Stimulated activated naive CD8-positive, alpha-beta T cell treated with anti-CD3 and anti-CD28 coated beads, Interleukin-15, Interleukin-2, amounts not matched to agents 100 U/mL and 50 U/mL, for 24 hours (primary cell): ENCODE measurements at places on chromosomes 7 and 10.
A peak's percentile ranks its signal among the peaks of the same experiment; 100 is the strongest.

- peak; percentile 83 for DNase-seq
These were observed 67.6 kb upstream of the CTNNA3 start for GRCh38 chr10:67763499-67764011.

DNA sequence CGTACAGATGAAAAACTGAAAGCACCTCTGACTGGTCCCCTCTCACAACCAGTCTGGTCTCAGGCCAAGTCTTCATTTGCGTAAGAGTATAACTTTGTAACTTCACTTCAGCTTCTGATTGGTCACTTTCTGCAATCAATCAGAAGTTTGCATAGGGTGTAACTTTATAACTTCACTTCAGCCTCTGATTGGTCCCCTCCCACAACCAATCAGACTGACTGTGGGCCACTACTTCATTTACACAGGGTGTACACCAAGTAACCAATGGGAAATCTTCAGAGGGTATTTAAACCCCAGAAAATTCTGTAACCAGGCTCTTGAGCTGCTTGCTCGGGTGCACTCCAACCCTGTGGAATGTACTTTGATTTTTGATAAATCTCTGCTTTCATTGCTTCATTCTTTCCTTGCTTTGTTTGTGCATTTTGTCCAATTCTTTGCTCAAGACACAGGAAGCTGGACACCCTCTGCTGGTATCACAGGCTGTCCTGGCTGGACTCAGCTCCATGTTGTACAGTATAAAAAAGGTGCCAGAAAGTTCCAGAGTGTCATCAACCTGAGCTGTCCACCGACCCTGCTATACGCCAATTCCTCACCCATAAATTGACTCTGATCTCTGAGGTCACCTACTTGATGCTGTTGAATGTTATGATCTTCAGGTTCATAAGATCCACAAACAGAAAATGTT lies 74.5 kb downstream of the COBL start:
- DNase-seq: no peak

DNA sequence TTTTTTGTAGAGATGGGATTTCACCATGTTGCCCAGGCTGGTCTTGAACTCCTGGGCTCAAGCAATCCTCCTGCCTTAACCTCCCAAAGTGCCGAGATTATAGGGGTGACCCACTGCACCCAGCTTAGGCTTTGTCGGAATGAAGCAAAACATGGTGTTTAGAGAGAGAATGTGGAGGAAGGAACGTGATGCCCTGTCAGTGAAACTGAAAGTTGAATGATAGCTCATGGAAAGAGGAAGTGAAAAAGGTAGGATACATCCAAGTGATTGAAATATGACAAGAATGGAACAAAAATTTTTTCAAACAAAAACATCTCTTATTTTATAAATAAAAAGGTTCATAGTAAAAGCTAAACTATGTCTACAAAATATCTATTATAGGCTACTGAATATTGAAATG lies 5.9 kb downstream of the AKAP9 start:
- no peak for DNase-seq

- no peak for DNase-seq
These were observed 117.7 kb upstream of the TNRC18 start for GRCh38 chr7:5541087-5541992.

GRCh38 chr10:6840201-6840691 lies 260.2 kb upstream of the PRKCQ start:
- no peak for DNase-seq

GRCh38 chr7:73995821-73996511 lies 32.0 kb upstream of the ELN start:
- no peak for DNase-seq

GRCh38 chr10:131222986-131223385 lies 88.5 kb downstream of the TCERG1L start:
- no peak for DNase-seq

GRCh38 chr7:16609842-16610450 lies 35.6 kb downstream of the ANKMY2 start:
- no peak for DNase-seq

GRCh38 chr10:5458949-5459747 lies 40.2 kb downstream of the CALML5 start:
- DNase-seq: no peak

DNA sequence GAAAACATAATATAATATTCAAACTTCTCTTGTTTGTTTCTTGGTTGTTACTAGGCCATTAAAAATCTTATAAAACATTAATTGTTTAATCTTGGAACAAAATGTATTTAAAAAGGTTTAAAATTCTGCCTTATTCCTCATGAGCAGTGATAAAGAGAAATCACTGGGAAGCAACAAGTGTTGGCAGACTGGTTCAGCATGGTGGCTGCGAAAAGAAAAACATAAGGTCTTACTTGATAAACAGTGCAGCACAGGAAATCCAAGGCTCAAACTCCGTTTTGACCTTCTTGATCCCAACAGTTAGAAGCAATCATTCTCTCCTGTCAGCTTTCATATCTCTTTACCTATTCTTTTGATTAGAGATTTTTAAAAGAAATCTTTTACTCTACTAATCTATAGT lies 530.8 kb downstream of the CNTNAP2 start:
- no peak for DNase-seq

DNA sequence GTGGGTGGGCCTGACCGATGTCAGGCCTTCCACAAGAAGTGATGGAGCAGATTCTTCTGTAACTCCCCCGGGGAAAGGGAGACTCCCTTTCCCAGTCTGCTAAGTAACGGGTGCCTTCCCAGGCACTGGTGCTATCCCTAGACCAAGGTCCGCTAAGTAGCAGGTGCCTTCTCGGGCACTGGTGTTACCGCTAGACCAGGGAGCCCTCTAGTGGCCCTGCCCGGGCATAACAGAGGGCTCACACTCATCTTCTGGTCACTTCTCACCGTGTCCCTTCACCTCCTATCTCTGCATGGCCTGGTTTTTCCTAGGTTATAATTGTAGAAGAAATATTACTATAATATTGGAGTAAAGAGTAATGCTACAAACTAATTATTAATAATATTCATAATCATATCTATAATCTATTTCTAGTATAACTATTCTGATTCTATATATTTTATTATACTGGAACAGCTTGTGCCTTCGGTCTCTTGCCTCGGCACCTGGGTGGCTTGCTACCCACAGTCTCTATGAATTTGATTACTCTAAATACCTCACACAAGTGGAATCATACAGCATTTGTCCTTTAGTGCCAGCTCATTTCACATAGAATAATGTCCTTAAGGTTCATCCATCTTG lies 1378.7 kb downstream of the XPNPEP1 start:
- peak; percentile 55 for DNase-seq

DNA sequence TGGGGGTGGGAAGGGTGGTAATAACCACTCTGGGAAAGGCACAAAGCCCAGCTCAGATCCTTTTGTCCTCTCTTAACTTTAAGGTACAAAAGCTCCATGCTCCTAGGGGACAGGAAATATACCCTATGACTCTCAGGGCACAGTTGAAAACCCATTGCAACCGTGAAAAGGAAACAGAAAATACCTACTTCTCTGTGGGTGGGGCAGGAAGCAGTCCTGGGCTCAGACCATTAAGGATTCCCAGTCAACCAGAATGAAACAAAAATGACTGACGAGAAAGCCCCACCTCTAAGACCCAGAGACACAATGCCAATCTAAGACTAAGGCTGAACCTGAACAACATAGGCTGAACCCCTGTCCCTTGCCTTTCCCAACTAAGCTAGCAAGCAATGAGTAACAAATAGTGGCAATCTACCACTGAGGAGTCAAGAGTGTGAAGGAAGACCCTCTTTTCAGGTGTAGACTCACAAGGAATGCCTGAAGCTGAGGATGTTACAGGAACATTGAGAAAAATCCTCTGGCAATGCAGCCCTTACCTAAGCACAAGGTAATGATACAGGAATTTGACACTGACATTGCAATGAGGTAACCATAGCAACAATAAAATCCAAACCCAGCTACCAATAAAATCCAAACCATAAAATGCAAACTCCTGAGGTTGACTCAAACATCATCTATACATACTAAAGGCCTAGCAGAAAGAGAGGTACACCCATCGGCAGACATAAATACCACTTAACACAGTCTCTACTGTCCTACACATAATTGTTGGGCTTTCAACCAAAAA lies 380.1 kb downstream of the HPSE2 start:
- DNase-seq: no peak

- peak; percentile 7 for DNase-seq
These were observed 786 bp downstream of the ATP5F1C start for GRCh38 chr10:7788639-7789286.

GRCh38 chr10:49527061-49527460 lies 11.9 kb downstream of the ERCC6 start:
- no peak for DNase-seq

GRCh38 chr10:34768261-34768971 lies 46.7 kb downstream of the PARD3 start:
- DNase-seq: no peak
